T-cell (primary cell): ENCODE measurements at places on chromosomes 4 and X.

DNA sequence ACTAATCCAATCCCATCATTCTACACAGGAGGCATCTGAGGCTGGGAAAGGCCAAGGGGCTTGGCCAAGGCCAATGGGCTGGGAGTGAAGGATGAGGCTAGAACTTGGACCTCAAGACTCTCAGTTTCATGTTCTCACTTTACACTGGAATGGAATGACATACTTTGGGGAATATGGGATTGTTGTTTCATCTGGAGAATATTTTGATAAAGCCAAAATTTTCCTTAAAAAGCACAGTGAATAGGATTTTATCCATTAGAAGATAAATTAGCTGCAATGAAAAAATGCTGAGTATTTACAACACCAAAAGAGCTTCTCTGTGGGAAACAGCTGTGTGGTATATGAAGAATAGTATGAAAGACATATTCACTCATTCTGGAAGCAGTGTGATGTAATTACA, 29.3 kb downstream of the SMIM20 start:
- no peak for DNase-seq

DNA sequence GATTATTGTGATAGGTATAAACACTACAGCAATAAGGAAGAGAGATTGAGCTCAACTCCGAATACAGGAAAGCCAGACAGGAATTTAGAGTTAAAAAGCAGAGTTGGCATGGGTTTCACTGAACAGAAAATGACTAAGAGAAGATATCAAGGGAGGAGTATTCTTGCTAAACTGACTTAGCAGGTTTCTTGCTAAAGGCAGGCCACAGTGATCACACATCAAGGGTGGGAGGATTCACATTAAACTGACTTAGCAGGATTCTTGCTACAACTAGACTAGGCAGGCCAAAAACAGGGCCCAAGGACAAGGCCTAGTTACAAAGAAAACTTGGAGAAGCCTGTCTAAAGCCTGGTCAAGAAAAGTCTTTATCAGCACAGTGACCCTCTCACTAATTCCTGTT, 195.1 kb downstream of the MAGEB5 start:
- no peak for DNase-seq

DNA sequence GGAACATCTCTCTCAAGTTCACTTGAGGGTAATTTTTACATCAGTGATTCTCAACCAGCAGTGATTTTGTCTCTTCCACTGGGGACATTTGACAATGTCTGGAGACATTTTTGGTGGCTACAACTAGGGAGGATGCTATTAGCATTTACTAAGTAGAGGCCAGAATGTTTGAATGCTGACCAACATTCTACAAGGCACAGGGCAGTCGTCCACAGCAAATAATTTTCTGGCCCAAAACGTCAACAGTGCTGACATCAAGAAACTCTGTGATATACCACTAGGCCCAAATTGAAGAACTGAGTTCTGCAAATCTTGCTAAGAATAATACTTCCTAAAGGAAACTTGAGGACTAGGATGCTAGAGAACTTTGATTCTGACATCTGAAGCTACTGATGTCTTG, 7.1 kb downstream of the KLKB1 start:
- no peak for DNase-seq

DNA sequence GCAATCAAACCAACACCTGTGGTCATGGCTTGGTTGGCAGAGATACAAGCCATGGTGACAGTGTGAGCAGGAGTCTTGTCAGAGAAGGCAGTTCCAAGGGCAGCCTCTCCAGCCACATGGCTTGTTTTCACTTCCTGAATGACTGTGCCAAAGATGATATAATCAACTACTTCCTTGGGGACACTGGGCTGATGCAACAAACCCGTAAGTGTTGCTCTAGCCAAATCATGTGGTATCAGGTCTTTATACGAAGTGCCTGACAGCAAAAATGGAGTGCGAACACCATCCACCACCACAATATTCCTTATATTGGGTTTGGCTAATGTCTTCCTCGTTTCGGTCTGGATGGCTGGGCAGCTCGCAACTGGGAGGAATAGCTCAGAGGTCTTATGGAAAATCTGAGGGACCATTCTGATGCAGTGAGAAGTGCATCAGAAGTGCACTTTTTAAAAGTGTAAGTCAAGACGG, 922.0 kb downstream of the NLGN4X start:
- DNase-seq: no peak

GRCh38 chr4:42600578-42600977, 56.3 kb downstream of the ATP8A1 start:
- no peak for DNase-seq

GRCh38 chr4:150367326-150367725, 214.6 kb upstream of the MAB21L2 start:
- no peak for DNase-seq
